HT-29 (cell line): ENCODE measurements at places on chromosomes 4 and X.

GRCh38 chr4:19655666-19656065, 596.0 kb upstream of the SLIT2 start:
- no peak for DNase-seq

DNA sequence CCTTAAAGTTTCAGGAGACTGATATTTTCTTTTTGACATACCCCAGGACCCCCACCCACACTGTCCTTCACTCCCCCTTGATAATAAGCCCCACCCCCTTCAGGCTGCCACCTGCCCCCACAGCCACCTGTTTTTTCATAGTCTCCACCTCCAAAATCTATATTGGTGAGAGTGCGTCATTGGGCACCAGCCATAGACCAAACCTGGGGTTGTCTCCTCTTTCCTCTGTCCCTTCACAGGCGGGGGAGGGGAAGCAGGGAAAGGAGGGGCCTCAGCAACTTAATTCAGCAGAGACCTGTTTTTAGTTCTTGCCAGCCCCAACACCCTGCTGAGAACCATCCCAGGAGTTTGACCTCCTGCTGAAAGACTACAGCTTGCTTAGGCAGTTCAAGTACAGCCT, 1.1 kb downstream of the ARHGAP36 start:
- no peak for DNase-seq

DNA sequence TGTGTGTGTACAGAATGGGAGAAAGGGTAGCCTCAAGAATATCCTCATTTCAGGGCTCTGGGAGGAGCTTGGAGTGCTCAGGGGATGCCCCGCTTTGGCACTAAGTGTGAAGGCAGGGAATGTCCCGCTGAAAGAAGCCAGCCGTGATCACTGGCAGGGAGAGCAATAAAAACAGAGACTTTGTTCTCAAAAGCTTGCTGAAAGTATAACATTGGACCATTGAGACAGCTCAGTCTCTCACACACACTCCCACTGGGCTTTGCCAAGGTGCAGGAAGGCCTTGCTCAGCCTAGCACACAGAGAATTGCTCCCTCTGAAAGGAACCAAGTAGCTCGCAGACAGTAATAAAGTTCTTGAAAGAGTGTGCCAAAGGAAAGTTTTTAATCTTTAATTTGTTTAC, 143.8 kb upstream of the SLITRK2 start:
- DNase-seq, result no peak

- DNase-seq, result no peak
These were observed 104.1 kb downstream of the C4orf51 start for GRCh38 chr4:145784036-145784435.

GRCh38 chr4:8283161-8283560, 13.6 kb downstream of the HTRA3 start:
- no peak for DNase-seq

GRCh38 chr4:98406819-98407218, 145.6 kb downstream of the RAP1GDS1 start:
- DNase-seq, result no peak

GRCh38 chr4:16859031-16859430, 39.4 kb downstream of the LDB2 start:
- DNase-seq, result no peak

- no peak for DNase-seq
These were observed 11.1 kb upstream of the SYP start for GRCh38 chrX:49211074-49211473.

GRCh38 chr4:41485041-41485440, 52.9 kb upstream of the LIMCH1 start:
- DNase-seq, result no peak

GRCh38 chrX:45363596-45363995, 162.9 kb upstream of the DIPK2B start:
- no peak for DNase-seq

- no peak for DNase-seq
These were observed 47.8 kb upstream of the CAMK2D start for GRCh38 chr4:113809311-113809710.

DNA sequence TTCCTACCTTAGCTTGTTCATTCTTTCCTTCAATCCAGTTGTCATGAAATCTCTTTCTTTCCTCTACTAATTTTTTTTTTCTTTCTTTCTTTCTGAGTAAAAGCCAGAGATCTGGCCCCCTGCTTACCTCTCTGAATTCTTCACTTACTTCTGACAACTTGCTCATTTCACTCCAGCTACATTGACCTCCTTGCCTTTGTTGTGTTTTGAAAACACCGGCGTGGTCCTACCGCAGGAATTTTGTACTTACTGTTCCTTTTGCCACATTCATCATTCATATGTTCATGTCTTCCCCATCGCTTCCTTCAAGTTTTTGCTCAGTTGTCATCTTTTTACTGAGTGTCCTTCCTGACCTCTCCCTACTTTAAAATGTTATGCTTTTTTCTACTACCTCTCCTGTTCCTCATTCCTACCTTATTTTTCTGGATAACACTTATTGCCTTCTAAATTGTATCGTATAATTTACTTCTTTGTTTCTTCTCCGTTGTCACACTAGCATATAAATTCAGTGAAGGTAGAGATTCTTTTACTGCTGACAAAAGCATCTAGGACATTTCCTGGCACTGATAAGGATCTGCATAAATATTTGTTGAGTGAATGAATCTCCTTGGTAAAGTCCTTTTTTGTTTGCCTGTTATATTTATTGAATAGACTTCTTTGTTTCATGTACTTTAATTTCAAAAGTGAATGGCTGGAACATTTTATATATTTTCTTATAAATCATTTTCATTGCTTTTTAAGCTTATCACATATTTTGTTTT, 74.4 kb downstream of the NFKB1 start:
- DNase-seq, result peak; percentile 62

GRCh38 chr4:94345969-94346368, 3.3 kb upstream of the HPGDS start:
- DNase-seq, result no peak

DNA sequence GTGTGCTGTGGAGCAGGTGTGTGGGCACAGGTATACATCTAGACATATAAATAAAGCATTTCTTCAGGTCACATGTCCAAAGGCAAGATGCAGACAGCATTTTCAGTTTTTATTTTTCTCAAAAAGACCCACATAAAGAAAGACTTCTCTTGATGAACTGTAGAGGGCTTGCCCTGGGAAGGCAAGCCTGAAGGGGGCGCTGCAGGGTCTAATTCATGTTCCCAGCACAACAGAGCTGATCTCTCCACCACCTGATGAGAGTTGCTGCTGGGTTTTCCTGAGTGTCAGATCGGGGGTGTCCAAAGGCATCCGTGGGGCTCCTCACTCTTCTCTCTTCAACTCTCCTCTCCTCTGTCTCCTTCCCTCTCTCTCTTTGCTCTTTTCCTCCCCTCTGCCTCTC, 26.6 kb downstream of the ADRA2C start:
- DNase-seq, result peak; percentile 31

DNA sequence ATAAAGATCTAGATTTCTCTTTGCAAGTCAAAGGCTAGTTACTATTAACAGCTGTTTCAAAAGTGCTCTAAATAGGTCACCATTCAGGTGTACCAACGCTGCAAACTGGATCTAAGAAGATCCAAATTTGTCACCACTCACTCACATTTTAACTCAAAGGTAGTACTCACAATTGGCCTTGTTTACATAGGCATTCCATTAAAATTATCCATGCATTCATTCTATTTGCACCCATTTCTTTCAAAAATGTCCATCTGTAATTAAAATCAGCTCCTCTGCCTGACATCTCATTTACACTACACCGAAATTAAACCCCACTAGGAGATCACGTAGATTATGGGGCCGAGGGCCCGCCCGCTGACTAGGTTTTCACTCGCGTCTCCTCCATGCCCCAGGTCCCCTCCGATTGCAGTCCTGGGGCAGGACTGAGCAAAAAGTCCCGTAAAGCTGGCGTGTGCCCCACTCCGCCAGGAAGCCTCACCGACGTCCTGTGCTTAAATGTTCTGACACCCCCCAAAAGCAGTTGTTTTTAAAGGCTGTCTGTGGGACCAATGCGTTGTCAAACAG, 1.3 kb upstream of the ING2 start:
- peak; percentile 29 for DNase-seq

DNA sequence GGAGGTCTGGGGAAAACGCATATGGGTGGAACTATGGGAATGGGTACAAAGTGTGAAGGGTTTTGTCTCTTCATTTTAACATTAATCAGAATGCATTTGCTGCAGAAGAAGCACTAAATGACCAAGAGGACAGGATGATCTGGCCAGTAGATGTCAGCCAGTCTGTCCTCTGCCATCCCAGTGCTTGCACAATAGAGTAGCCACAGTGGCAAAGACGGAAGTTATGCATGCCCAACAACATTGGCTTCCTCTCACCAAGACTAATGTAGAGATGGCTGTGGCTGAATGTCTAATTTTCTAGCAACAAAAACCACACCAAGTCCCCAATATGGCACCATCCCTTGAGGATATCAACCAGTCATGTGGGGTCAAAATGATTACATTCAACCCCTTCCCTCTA, 45.0 kb upstream of the ARHGEF6 start:
- no peak for DNase-seq

DNA sequence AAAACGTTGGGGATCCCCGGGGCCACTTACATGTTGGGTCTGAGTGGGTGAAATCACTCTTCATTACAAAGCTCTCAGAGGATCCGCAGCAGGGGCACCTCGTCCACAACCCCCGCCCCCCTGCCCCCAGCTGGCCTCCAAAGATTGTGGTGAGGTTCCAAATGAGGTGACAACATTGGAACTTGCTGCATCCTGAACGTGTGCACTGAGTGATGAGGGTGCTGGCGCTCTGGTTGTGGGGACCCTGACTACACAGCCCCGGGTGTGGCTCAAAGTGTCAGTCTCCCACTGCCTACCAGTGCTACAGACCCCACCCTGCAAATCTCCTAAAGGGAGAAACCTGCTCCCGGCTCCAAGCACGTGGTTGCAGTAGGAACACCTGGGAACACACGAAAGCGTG, 111.9 kb downstream of the PHKA2 start:
- no peak for DNase-seq

GRCh38 chr4:97367878-97368277, 775.4 kb downstream of the STPG2 start:
- no peak for DNase-seq

- DNase-seq, result no peak
These were observed 30.2 kb downstream of the SPANXD start for GRCh38 chrX:141668371-141668770.

DNA sequence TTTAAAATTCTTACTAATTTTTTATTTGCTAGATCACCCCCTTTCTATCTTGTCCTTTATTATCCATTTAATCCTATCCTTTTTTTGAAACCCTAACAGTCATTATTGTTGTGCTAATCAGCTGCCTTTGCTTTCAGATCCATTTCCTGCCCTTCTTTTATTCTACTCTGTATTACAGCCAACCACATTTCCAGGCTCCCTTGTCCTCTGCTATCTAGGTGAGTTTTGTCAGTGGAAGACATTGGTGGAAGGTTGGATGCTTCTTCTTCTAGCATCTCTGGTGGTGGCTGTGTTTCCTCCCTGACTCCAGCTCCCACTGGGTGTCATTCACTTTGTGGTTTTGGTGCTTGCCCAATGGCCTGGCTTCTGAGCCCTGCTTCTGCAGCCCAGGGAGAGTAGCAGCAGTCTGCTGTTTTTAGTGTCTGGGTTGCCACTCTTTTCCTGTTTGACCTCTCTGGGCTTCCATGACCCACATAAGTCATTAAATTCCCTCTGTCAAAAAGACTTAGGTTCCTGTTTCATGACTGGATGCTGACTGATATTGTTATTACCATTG, 225.2 kb upstream of the PGRMC2 start:
- no peak for DNase-seq
